IMR-90 (cell line): ENCODE measurements at places on chromosomes 12 and 14. TPM values are rescaled to one million over a fixed set of nuclear protein-coding genes. Genes with fewer than 3 reads are reported as not detected.

Gene LRP6
- 14.2 and 18.5 TPM in 2 replicates for polyA plus RNA-seq

Gene TCL1A
- not detected in 2 replicates for polyA plus RNA-seq

Gene LACRT
- not detected in 2 replicates for polyA plus RNA-seq

Gene MVK
- 11.5 and 12.2 TPM in 2 replicates for polyA plus RNA-seq

Gene NOXRED1
- 0.06 and 0.14 TPM in 2 replicates for polyA plus RNA-seq

Gene PAH
- not detected in 2 replicates for polyA plus RNA-seq

Gene PCED1B
- 2.0 and 2.6 TPM in 2 replicates for polyA plus RNA-seq

Gene MSRB3
- polyA plus RNA-seq, result 28.6 and 35.7 TPM in 2 replicates

Gene SYNE3
- polyA plus RNA-seq, result 2.9 and 3.1 TPM in 2 replicates

Gene AGAP2
- 0.03 and 0.07 TPM in 2 replicates for polyA plus RNA-seq

Gene POTEG
- not detected in 2 replicates for polyA plus RNA-seq

Gene RIN3
- 11.1 and 11.6 TPM in 2 replicates for polyA plus RNA-seq

Gene FOXN4
- not detected in 2 replicates for polyA plus RNA-seq
